ENCODE measurements at places on chromosomes 7 and 10. TPM values are rescaled to one million over a fixed set of nuclear protein-coding genes. Genes with fewer than 3 reads are reported as not detected.

TMEM178B gene
- total RNA-seq = 1.1 TPM

DNA sequence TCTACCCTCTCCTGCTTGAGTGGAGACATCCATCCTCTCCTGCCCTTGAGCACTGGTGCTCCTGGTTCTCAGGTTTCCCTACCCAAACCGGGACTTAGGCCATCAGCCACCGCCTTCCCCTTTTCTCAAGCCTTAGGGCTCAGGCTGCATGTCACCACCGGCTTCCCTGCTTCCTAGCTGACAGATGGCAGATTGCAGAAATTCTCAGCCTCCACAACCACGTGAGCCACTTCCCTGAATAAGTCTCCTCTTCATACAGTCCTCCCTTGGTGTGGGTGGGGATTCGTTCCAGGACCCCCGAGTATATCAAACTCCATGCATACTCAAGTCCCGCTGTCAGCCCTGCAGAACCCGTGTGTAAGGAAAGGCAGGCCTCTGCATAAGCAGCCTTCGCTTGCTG is 203.5 kb upstream of the ZNF32 start:
- no peak for DNase-seq

DNA sequence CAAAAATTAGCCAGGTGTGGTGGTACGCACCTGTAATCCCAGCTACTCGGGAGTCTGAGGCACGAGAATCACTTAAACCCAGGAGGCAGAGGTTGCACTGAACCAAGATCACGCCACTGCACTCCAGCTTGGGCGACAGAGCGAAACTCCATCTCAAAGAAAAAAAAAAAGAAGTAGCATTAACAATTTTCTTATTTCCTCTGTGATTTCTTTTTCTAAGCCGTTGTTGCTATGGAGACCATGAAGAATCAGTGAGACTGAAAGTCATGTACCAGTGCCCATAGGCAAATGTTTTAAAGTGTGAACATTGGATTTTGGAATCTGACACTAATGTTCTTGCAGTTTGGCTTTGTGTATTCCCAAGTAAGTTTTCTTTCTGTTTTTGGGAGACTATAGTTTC is 18.4 kb upstream of the MAP3K8 start:
- DNase-seq = no peak

- DNase-seq = no peak
These were observed 26.8 kb upstream of the MGMT start for GRCh38 chr10:129440247-129440646.

- no peak for DNase-seq
These were observed 47.6 kb upstream of the PPIF start for GRCh38 chr10:79299397-79300241.
